ENCODE measurements at places on chromosomes 3 and 15.

- peak; percentile 28 for DNase-seq
These were observed 167.3 kb downstream of the GMNC start for GRCh38 chr3:190695225-190695624.

GRCh38 chr3:150352931-150353330, 55.2 kb upstream of the TSC22D2 start:
- DNase-seq = no peak

DNA sequence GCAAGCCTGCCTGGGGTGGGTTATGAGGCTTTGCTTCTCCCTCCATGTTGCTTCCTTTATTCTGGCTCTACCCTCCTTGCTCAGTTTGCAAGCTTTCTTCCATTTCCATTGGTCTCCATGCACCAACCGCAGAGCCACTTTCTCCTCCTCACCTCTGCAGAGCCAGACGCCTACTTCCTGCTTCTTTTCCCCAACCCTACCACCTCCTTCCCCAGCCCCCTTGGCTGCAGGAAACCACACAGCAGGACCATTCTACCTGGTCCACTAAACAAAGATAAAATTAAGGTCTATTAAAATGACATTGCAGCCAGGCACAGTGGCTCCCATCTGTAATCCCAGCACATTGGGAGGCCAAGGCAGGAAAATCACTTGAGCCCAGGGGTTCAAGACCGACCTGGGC, 10.0 kb upstream of the CAV3 start:
- DNase-seq = no peak

DNA sequence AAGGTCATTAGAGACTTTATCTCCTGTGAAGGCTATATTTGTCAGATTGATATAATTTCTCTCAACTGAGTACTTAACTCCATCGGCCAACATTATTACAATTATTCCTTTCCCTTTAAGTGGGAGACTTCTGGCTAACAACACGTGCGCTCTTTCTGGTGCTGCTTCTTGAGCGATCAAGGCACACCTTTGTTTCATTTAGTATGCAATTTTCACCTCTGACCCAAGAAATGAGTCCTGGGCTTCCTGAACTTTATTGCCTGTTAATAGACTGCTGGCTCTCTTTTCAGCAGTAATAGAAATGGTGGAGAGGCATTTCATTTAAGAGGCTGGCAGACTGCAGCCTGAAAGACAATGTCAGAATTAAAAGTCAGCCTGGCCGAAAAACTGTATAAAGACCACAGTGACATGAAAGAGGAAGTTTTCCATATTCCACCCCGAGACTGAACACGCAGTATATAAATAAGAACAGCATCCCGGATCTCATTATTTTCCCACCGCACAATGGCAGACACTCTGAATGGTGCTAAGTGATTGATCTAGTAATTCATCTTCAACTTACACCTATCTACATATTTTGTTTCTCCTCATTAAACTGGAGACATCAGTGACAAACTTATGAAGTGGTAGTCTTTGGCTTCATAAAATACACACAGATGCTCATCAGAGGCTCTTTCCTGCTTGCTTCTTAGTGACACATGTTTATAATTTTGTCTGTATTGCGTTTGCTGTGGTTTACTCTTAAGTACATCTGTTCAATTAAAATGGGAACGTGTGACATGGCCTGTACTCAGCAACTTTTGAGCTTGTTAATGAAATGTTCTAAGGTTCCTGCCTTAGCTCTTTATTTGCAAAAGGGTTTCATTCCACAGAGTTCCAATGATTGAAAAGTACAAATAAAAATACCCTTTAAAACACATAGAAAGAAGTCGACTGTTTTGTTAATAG, 299.9 kb downstream of the MECOM start:
- DNase-seq = no peak
